ENCODE measurements at places on chromosomes 3 and 15.

- peak; percentile 71 for DNase-seq
These were observed 3.2 kb upstream of the SIN3A start for GRCh38 chr15:75454471-75455378.

GRCh38 chr3:171865191-171865865 lies 22.2 kb downstream of the TMEM212 start:
- DNase-seq: no peak

DNA sequence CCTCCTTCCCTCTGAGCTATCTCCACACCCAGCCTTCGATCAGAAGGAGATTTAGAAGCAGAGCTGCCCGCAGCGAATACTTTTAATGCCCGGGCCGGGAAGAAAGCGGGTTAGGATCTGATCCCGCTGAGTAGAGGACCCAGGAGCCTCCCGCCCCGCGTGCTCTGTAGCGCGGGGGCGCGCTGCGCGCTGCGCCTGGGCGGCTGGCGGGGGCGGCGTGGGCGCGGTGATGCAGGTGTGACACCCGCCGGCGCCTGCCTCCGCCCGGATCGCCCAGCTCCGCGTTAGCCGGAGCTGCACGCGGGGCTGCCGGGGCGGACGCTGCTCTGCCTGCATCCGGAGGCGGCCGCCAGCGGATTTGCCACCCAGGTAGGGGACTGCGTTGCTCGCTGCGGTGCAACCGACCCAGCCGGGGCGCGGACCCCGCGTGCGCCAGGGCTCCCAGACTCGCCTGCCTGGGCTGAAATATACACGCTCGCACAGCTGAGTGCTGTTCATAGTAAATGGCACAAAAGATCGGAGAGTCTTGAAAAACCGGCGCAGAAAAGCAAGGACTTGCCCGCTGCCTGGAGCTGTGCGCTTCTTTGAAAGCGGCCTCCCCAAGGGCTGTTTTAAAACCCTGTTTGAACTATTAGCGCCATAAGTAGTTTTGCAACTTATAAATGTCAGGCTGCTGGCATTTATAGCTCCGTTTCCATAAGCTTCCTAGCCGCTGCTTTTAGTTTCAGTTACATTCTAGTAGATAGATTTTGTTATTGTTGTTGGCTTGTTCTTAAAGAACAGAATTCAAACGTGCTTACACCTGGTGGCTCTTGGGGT lies at the start of gene SV2B:
Gene SV2B, plus strand, starts transcription at position 263 of the 819 bp plus-strand sequence. CDS start 126,007 bp downstream, outside the sequence.
- peak; percentile 65 for DNase-seq

GRCh38 chr3:144957398-144958101 lies 985.9 kb downstream of the DIPK2A start:
- no peak for DNase-seq

GRCh38 chr3:171401432-171401831 lies 58.8 kb downstream of the TNIK start:
- DNase-seq: no peak

- DNase-seq: no peak
These were observed 19.2 kb downstream of the SNX33 start for GRCh38 chr15:75666823-75667501.

GRCh38 chr15:29945943-29946596 lies 123.8 kb upstream of the TJP1 start:
- no peak for DNase-seq
